ENCODE measurements at places on chromosomes 5 and 9. TPM values are rescaled to one million over a fixed set of nuclear protein-coding genes. Genes with fewer than 3 reads are reported as not detected.

GRCh38 chr5:60598424-60598823, 101.5 kb downstream of the DEPDC1B start:
- no peak for DNase-seq

- DNase-seq = no peak
Measured at GRCh38 chr9:114347675-114348074, 18.0 kb downstream of the ORM2 start.

- DNase-seq = no peak
Measured at GRCh38 chr5:170470275-170470674, 33.5 kb upstream of the KCNIP1 start.

Gene ADAMTSL1
- not detected for polyA plus RNA-seq

GRCh38 chr5:41404757-41405156, 105.6 kb downstream of the PLCXD3 start:
- no peak for DNase-seq

Gene MPDZ
- polyA plus RNA-seq = not detected

Gene GHR
- not detected for polyA plus RNA-seq

DNA sequence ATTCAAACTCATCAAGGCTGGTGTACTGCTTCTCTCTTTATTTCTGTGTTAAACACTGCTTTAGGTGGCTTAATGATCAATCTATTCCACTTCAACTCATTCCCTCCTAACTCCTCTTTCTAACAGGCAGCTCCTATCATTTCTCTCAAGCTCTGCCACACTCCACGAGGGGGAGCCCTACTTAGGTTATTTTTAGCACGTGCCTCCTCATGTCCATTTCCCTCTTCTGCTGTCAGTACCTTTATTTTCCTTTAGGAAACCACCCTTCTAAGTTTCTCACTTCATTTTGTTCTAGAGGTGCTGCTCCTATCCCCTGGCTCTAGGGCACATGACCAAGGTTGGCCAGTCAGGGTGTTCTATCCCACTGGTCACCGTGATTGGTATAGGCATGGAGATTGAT, 6.7 kb upstream of the BRINP1 start:
- no peak for DNase-seq

DNA sequence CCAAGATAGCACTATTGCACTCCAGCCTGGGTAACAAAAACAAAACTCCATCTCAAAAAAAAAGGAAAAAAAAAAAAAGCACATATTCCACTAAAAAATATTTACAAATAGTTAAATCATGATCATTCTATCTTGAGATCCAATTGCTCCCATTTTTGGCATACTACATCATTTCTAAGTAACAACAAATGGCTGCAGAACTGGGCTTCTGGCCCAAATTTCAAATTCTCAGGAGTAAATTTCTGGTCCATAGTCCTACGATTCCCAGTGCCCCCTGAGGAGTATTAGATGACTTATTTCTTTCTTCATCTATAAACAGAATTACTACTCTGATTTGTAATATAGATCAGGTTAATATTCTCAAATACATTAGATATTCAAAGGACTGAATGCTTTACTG, 62.1 kb downstream of the CEMIP2 start:
- no peak for DNase-seq

Gene FOXE1
- polyA plus RNA-seq = not detected

GRCh38 chr5:55897206-55897894, 46.2 kb downstream of the IL31RA start:
- no peak for DNase-seq
